NCI-H446 (cell line): ENCODE measurements at places on chromosomes 5 and 9.

DNA sequence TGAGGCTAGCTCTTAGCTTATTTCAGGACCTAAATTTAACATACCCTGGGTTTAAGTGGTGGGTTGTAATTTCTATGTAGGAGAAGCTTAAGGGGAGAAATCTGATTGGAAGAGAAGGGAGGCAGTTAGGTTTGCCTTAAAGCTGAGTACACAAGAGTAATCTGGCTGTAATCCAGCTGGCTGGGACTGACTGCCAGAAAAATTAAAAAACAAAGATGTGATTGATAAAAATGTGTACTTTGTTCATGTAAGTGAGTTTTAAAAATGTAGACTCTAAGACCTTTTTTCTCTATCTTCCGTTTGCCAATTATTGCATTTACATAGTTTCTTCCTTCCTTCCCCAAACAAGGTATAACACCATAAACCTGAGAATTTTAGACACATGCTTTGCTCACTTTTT is 17.5 kb upstream of the MSMP start:
- no peak for DNase-seq

GRCh38 chr9:129481810-129482511 is 138.9 kb downstream of the C9orf50 start:
- DNase-seq, result no peak

DNA sequence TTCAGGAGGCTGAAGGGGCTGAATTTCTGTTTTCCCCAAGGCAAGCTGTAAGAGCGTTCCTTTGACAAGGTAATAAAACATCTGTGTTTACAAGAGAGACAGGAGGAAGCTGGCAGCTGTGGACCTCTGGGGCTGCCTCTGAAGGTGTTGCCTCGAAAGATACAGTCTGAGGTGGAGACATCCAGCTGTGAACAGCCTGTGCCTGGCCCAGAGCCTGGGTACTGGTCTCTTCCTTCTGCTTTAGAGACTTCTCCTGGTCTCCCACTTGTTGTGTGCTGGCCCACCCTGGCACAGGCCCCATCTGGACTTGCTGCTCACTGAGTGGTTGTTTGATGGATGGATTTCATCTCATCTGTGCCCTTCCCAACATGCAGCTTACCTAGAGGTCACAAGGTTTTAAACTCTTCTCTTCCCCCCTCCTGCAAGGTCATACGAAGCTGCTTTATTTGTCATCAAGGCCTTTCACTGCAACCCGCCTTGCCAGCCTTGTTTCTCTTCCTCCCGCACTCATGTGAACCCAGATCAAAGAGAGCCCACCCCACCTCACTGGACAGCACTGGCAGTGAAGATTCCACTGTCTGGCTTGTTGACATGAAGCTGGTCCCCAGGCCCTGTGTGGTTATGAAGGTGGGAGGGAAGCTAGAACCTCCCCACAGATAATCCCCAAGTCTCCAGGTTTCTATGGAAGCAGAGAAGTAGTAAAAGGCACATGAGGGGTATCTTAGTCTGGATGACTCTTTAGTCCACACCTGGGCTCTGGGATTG is 35.0 kb upstream of the ALDH1B1 start:
- DNase-seq, result no peak

DNA sequence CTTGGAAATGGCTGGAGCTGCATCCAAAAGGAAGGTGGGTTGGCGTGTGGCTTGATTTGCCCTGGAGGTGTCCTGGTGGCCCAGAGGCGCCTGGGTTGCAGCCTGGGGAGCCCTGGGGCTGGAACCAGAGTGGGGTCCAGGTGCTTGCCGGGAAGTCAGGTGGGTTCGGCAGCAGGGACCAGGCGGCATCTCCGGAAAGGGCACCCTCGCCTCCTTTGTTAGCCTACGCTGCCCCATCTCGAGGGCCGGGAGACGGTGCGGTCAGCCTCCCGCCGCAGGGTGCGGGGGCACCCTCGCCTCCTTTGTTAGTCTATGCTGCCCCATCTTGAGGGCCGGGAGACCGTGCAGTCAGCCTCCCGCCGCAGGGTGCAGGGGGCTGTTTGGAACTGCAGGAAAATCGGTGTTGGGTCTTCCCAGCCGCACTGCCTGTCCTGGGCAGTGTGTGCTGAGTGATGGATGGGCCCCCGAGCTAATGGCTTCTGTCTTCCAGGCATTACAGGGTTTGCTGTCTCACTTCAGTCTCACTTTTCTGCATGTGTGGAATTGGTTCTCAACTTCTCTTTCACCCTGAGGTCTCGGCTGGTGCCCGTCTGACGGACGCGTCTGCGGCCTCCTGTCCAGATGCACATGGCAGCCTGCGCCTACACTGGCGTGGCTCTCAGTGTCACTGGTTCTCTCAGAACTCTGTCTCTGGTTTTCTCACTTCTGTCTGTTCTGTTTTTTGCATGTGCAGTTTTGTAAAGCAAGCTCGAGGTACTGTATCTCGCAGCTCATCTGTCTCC is 139.0 kb downstream of the CACNA1B start:
- DNase-seq, result no peak

DNA sequence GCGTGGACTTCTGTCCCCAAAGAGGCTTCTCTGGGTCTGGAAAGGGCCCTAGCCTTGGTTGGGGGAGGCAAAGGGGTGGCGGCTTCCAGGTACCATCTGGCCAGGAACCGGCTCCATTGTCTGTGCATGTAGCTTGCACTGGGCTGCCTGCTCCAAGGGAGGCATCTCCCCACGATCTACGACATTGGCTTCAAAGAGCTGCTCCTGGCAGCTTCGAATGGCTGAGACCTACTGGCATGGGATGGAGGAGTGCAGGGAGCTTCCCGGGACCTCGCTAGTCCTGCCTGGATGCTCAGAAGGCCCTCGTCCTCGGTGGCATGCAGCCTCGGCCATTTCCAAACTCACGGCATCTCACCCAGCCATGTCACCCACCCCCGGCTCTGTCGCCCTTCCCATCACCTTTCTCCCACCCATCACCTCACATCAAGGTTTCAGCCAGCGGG is 137.8 kb downstream of the KCNIP1 start:
- no peak for DNase-seq

- no peak for DNase-seq
These were observed 164.0 kb downstream of the ARL15 start for GRCh38 chr5:54146390-54146789.

- no peak for DNase-seq
These were observed 140.1 kb upstream of the GRIA1 start for GRCh38 chr5:153350175-153350883.

DNA sequence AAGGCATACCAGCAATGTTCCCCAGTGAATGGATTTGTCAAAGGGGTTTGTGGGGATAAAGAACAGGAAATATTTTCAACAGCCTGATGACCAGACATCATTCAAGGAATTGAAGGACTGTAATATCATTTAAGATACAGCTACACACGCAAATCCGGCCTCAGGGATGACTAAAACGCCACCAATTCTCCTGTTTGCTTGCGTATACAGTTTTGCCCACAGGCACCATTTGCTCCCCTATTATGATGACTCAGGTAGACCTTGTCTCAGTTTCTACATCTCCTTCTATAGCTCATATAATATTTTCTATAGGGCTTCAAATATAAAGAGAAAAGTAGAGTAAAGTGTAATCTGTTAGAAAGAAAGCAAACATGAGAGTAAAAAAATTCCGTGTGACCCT is 29.7 kb upstream of the ITGA1 start:
- DNase-seq, result no peak

- no peak for DNase-seq
These were observed 206.4 kb downstream of the C9orf50 start for GRCh38 chr9:129414377-129414992.

DNA sequence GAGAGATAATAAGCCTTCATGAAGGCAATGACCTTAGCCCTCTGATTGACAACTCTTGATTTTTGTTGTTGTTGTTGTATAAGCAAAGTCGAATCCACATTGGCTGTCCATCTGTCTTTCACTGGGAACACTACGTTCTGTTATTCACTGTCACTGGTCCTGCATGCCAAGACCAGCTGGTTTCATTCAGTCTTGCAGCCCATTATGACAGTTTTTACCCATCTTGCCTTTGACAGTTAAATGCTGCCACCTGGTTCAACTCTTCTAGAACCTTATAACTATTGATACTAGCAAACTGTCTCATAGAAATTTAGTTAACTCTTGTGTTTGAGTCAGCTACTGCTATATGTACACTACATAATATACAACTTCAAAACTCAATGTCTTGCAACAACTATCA is 382.3 kb upstream of the CDH10 start:
- DNase-seq, result peak; percentile 72

GRCh38 chr5:170751631-170752030 is 31.9 kb upstream of the GABRP start:
- no peak for DNase-seq

DNA sequence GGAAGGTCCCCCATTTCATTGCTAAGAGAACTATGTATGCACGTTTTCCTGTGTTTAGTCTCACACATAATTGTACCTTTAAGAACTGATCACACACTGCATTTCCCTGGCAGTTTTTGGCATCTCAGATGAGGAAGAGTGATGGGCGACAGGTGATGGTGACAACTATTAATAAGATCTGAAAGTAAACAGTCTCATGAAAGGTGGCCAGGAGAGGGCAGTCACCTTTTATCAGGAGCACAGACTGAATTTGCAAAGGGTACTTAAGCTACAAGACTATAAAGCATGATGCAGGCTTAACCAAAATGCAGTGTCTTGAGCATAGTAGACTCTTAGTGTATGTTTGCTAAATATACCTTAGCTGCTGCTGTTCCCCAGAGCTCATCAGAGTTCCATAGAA is 91.5 kb downstream of the GHR start:
- DNase-seq, result no peak

DNA sequence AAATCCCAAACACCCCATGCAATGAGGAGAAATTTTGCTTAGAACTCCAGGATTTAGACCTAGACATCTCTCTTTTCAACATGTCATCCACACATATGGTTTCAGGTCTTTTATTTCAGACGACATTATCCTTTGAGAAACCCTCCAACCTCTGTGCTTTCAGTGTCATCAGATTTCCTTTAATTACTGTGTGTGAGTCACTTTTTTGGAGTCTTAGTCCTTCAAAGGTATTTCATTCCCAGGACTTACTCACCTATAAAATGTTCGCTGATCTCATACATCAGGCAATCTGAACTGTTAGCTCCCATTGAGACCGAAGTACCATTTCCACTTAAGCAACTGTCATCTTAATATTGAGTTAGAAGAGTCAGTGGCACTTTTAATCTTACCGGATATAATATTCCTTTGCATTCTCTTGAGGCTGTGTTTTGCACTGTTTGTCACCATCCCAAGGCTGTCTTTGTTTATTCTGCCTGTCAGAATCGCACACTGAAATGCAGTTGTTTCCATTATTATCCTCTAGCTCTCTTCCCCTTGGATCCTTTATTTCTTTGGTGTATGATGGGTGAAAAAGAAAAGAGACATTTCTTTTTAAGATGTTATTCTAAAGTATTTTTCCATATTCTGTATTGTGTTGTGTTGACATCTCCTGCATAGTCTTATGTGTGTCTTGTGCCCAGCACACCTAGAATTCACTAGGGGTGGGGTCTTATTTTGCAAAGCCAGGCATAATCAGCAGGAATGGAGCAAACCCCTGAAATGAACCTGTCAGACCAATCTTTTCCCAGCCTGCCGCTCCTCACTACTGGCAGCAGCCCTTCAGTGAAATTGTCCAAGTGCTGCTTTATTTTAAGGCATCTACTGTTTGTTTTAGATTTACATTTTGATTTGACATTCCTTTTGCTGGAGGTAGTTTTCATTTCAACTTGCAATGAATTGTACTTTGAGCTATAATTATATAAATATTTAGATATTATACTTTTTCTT is 155.4 kb downstream of the PAM start:
- DNase-seq, result no peak

DNA sequence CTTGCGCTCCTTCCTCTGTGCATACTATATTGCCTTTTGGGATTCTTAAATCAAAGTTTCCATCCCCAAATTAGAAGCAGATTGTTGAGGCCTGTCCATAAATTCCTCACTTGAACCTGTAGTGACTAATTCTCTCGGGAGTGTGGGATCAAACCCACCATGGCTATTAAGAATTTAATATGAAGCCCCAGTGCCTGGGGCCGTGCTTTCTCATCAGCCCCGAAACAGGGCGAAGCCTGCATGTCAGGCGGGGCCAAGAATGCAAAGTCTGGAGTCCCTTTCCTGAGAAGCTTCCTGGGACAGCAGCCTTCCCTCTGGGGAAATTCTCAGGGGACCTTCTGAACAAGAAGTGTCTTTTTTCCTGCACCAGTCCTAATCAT is 29.3 kb upstream of the FAT2 start:
- DNase-seq, result no peak

GRCh38 chr5:74241751-74242140 is 398.8 kb downstream of the ENC1 start:
- no peak for DNase-seq

GRCh38 chr9:21027295-21027694 is 4.1 kb downstream of the HACD4 start:
- no peak for DNase-seq

- no peak for DNase-seq
These were observed 490.0 kb upstream of the PIK3R1 start for GRCh38 chr5:67725604-67726003.

GRCh38 chr5:20619591-20619990 is 631.6 kb upstream of the CDH18 start:
- DNase-seq, result peak; percentile 24

GRCh38 chr5:53820119-53820801 is 259.8 kb downstream of the NDUFS4 start:
- DNase-seq, result peak; percentile 17

- DNase-seq, result no peak
These were observed 105.7 kb upstream of the ADAMTSL1 start for GRCh38 chr9:18368206-18368605.

- DNase-seq, result no peak
These were observed 38.5 kb downstream of the FAM219A start for GRCh38 chr9:34419716-34420504.
